Femur (tissue), 1 donor: ENCODE measurements at places on chromosomes 2 and 18.

GRCh38 chr18:53541924-53542323, 682.5 kb downstream of the MBD2 start:
- DNase-seq: no peak

DNA sequence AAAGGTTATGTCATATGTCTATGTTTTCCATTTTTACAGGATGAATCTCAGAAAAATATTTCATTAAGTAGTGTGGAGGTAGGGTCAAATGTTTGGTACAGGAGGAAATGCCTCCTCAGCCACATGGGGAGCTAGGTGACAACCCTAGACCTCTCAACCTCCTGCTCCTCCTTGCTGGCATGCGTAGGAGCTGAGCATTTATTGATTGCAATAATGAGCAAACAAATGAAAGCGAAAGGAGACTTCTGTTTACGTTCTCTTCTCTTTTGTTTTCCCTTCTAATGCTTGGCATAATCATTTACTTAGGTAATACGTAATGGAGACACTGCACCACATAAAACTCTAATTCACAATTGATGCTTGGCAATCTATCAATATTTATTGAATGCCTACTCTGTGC, 95.1 kb upstream of the CCBE1 start:
- DNase-seq: no peak

DNA sequence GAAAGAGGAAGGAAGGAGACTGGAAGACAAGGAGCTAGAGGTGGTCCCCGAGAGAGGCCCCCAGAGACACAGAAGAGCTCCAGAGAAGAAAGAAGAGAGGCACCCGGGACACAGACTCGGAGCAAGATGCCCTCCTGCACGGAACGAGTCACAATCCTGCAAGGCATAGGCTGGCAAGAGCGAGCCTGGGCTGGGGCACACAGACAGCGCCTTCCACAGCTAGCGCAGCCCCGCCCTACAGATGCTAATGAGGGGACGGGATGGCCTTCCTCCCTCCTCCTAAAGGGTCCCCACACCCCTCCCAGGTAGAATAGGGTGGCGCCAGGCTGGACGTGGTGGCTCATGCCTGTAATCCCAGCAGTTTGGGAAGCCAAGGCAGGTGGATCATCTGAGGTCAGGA, 19.8 kb upstream of the GPR17 start:
- DNase-seq: no peak

DNA sequence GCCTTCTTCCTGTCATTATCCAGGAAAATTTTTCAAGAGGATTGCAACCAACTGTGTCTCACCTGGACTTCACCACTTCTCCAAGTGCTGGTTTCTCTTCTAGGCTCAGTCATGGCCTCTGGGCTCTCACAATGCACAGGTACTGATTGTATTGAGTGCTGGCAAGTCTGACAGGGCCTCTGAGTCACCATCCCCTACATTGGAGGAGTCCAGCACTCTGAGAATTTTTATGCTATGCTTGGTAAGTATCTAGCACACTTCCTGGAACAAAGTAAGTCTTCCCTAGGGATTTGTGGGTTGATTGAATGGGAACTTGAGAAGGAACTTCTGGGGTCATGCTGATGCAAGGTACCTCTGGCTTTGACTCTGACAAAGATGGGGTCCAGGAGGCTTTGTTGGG, 147.2 kb upstream of the CELF4 start:
- no peak for DNase-seq

DNA sequence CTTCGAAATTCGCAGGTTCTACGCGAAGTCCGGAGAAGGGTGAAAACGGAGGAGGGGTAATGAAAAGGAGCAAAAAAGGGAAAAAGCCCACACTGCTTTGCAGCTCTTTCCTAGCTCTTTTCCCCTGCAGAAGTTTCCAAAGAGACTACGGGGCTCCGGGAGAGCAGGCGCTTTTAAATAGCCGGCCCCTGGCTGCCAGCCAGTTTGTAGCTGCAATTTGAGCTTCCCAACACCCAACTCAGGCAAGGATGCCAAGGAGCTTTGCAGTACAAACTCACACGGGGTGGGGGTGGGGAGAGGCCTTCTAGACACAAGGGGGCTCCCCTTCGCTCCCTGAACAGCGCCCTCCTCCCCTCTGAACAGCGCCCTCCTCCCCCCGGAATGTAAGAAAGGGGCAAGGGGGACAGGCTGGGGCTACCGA, at the start of gene IGFBP5:
Gene IGFBP5 (minus strand): TSS at position 149 of the 421 bp plus-strand sequence. CDS start 774 bp downstream, outside the sequence.
- DNase-seq: peak; percentile 95

- DNase-seq: no peak
Measured at GRCh38 chr2:240170354-240170735, 29.9 kb upstream of the OTOS start.

DNA sequence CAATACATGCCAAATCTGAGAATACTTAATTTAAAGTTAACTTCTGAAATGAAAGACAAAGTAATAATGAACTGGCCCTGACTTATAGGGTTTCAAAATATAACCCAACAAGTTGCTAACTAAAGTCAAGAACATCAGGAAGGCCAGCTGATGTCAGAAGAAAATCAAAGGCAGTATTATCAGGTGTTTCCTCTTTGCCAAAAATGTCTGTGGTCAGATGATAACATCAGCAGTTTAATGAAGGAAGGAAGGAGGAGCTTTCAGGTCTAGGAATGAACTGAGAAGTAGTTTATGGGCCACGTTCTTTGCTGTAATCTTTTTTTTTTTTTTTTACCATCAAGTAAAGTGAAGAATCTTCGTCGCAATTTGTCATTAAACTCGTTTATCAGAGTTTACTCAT, 40.9 kb downstream of the CDH2 start:
- DNase-seq: no peak

DNA sequence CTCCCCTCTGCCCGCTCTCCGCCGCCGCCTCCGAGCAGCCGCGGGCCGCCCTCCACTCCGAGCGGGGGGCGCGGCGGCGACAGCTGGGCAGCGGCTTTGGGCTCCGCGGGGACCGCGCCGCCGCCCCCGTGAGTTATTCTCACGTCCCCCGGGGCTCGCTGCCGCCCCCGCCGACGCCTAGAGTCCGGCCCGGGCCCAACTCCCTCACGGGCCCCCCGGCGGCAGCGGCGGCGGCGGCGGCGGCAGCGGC, 645 bp downstream of the MIB1 start:
- DNase-seq: no peak

- DNase-seq: no peak
Measured at GRCh38 chr2:73414696-73415095, 29.1 kb downstream of the ALMS1 start.

DNA sequence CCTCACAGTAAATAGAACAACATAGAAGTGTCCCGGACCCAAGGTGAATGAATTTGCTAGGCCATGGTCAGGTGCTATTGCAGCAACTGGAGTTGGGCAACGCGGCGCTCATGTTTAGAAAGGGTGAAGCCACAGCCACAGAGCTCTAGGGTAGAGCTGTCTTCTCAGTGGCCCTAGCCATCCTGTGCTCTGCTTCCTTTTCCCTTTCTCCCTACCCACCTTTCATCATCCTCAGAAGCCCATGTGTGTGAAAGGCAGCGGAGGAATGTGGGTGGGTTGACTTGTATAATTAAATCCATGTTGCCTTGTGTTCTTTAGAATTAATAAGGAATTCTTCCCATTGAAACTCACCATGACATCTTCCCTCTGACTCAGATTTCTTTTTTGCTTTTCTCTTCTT, 336.7 kb downstream of the OSR1 start:
- no peak for DNase-seq

DNA sequence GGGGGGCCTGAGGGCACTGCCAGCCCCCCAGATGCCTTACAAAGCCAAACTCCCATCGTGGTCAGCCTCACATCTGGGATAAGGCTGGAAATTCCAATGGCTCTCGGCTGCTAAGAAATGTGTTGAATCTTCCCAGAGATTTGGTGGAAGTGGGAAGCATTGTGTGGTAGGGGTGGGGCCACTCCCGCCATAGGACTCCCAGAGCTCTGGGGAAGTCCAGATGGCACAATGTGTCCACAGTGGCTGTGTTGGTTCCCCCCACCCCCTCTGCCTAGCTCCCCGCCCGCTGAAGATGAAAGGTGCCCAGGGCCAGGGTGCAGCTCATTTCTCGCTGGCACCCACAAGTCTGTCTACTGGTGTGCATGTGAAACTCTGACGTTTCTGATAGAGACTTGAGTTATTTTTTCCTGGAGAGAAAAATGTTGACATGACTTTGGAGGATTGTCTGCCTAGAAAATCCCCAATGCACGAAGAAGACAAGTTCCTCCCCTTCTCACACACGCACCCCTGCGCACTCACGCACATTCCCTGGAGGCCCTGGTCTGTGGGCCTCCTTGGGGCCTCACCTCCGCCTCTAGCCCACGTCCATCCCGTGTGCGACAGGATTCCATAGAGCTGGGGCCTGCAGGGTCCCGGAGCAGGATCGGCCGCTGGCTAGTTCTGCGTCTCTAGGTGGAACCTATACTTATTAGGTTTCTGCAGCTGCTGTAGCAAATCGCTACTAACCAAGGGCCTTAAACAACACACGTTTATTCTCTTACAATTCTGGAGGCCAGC, 199.1 kb downstream of the ZFP36L2 start:
- DNase-seq: no peak

- DNase-seq: no peak
Measured at GRCh38 chr18:32252141-32252860, 62.5 kb downstream of the MEP1B start.

GRCh38 chr18:8847900-8848299, 142.5 kb downstream of the MTCL1 start:
- DNase-seq: no peak

GRCh38 chr2:21118302-21118920, 5.4 kb upstream of the TDRD15 start:
- DNase-seq: peak; percentile 19

DNA sequence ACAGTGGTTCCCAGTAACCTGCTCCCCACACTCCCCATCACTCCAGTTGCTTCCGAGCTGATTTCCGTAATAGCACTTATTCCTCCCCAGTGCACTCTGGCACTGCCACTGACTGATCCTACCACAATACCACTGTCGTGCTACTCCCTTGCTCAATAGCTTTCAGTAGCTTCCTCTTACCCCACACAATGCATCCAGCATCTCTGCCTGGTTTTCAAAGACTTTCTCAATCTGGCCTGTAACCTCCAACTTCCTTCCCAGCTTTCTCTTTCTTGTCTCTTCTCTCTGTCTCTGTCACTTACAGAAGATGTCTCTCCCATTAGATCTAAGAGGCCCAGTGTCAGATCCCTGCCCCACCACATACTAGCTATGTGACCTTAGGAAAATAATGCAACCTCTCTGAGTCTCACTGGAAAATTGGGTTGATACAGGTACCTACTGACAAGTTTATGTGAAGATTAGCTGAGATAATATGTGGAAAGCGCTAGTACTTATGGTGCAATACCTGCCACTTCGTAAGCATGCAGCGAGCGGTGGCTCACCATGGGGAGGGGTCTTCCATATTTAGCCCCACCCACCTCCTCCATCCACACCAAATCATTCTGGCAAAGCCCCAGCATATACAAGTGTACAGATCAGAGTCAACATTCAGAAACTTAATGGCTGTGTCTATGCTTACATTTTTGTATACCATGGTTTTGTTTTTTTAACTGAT, 36.7 kb downstream of the SFXN5 start:
- DNase-seq: no peak

DNA sequence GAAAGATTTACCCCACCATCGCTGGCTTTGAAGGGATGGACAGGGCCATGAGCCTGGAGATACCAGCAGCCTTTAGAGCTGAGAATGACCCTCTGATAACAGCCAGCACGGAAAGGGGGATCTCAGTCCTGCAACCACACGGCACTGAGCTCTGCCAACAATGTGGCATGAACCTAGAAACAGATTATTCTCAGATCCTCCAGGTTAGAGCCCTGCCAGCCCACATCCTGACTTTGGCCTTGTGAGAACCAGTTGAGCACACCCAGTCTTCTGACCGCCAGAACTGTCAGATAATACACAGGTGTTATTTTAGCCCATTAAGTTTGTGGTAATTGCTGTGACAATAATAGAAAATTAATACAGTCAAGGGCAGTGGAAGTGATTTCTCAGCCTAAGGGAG, 9.4 kb upstream of the GNLY start:
- DNase-seq: no peak

- DNase-seq: no peak
Measured at GRCh38 chr2:213248637-213249036, 35.6 kb upstream of the SPAG16 start.

DNA sequence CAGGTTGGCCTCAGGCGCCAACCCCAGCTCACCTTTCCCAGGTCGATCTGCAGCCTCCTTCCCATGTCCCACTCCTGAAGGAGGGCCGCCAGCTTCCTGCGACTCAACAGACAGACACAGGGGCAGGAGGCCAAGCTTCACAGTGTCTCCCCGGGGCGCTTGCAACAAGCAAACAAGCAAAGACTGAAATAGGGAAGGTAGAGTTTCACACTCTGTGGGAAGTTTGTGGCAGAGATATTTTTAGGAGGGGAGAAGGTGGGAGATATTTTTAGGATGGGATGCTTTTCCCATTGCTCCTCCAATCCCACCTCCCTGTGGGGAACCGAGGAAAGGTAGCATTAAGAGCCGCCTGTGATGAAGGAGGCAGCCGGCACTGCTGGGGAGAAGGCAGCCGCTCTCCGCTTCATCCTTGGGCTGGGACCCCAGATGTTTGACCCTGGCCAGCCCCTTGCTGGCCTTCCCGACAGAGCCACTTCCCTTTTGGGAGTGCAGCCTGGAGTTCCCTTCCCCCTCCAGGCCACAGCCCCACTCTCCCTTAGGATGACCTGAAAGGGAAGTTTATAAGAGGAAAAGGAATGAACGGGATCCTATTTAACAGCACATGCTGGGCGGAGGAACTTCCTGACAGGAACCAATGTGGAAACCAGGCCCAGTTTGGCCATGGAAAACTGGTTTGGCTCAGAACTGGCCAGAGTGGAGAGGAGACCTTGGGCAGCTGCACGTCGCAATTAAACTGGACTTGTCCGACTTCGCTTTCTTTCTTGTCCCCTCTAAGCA, 142.2 kb upstream of the SMAD2 start:
- DNase-seq: peak; percentile 75

DNA sequence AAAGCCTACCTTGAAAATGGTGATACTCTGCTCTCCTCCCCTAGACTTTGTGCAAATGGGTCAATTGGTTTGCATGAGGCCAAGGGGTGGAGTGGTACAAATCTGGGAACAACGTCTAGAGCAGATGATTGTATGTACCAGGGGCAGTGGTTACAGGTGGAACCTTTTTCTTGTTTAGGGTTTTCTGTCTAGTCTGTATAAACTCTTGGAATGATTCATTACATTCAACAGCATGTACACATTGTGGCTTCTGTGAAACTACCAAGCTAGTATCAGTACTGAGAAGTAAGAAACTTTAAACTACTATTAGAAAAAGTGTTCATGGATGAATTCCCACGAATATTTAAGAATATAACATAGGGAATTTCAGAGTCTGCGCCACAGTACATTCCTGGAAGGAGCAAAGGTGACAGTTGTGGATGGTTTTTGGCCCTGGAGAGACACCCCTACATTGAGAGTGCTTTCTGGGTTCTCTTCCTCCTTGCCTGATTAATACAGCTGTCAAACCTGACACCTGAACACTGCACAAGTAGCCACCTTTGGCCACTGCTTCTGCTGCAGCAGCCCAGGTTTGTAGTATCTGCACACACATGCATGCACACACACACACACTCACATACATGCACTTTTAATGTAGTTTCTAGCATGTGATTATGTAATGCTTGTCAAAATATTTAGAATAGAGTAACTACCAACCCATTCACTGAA, 30.0 kb downstream of the CFAP221 start:
- DNase-seq: no peak

- peak; percentile 75 for DNase-seq
Measured at GRCh38 chr2:27095745-27096651, 9.4 kb downstream of the KHK start.

GRCh38 chr2:101388232-101388631, 929 bp upstream of the CREG2 start:
- DNase-seq: no peak

GRCh38 chr2:19753314-19753713, 148.5 kb downstream of the TTC32 start:
- no peak for DNase-seq

- DNase-seq: no peak
Measured at GRCh38 chr2:53568469-53568868, 199.1 kb upstream of the CHAC2 start.
